ENCODE measurements at places on chromosomes 5 and 9.

- peak; percentile 58 for DNase-seq
These were observed 849 bp upstream of the IFT74 start for GRCh38 chr9:26955222-26955903.

- DNase-seq, result no peak
These were observed 14.4 kb downstream of the TBC1D9B start for GRCh38 chr5:179893076-179893957.

DNA sequence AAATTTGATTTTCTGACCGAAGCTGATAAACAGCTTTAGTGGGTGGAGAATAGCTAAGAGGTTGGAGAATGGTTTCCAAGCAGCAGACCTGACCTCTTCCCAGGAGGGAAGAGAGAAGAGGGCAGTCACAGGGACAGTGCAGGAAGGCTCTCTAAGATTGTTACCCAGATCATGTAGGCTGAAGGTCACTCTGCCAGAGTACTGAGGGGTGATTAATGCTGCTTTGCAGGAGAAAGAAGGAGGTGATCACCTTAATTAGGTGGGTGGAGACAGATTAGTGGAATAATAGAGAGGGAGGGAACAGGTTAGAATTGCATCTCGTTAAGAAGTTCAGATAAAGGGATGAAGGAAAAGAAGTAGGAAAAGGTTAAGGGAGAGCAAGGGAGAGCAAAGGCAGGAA lies 440.5 kb downstream of the BRINP1 start:
- no peak for DNase-seq

DNA sequence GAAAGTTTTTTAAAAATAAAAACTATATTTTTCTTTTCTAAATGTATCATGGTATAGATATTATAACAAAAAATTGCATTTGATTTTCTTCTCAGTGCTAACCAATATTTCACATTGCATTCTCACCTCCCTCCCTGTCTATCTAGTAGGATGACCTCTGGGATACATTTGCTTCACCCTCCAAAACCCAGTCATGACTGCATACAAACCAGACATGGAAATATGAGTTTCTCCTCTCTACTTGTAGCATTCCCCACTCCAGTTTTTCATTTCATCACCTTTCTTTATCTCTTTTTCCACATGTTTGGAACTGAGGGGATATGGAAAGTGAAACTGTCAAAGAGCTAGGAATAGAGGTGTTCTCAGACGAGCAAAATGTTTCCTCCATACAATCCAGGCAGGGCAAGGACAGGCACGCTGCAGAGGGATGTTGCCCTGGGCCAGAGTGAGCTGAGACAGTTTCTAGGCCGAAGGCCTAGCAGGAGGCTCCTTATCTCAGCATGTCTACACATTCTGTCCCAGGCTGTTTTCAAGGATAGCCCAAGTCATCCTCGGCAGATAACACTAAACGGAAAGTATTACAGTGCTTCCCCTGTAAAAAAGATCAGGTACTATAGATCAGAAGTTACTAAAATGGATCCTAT lies 46.7 kb downstream of the MEF2C start:
- no peak for DNase-seq

GRCh38 chr5:132748522-132749000 lies 1.3 kb downstream of the CCNI2 start:
- DNase-seq, result no peak

GRCh38 chr5:9658706-9659105 lies 28.6 kb upstream of the TAS2R1 start:
- DNase-seq, result no peak

DNA sequence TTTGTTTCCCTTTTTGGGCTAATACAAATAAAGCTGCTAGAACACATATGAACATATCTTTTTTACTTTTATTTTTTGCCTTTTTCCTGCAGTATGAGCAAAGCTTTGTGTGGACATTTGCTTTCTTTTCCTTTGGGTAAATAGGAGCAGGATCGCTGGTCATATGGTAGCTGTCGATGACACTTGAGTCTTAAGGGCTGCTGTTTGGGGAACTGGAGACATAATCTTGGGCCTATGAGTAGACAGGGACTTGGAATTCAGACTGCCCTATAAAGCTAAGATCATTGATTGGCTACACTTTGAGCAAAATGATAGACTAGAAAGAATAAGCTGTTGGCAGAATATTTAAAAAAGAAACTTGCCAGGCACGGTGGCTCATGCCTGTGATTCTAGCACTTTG lies 60.9 kb upstream of the ABL1 start:
- no peak for DNase-seq

- no peak for DNase-seq
These were observed 764 bp upstream of the VDAC1 start for GRCh38 chr5:134005417-134006061.

DNA sequence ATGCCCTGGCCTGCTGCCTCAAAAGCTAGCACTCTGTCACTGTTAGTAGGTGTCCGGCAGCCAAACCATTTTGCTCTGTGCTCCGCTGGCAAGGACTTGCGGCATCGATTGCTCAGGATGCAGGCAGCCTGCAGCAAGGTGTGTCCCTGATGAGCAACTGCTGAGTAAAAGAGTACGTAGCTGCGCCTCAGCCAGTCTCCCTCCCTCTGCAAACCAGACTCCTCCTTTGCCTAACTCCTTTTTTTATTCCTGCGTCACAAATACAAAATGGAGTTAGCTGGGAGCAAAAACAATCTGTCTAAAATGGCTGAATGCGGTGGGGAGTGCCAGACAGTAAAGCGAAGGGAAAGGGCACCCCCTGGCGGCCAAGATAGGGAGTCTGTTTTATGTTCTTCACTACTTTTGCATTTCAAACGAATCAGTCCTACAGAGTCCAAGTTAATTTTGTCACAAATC lies 61.1 kb downstream of the DIAPH1 start:
- peak; percentile 88 for DNase-seq

- no peak for DNase-seq
These were observed 227.9 kb upstream of the TAS2R1 start for GRCh38 chr5:9858043-9858442.

- DNase-seq, result peak; percentile 5
These were observed 212.1 kb downstream of the TLR4 start for GRCh38 chr9:117916291-117916690.

- no peak for DNase-seq
These were observed 22.2 kb downstream of the JAKMIP2 start for GRCh38 chr5:147760086-147760875.

DNA sequence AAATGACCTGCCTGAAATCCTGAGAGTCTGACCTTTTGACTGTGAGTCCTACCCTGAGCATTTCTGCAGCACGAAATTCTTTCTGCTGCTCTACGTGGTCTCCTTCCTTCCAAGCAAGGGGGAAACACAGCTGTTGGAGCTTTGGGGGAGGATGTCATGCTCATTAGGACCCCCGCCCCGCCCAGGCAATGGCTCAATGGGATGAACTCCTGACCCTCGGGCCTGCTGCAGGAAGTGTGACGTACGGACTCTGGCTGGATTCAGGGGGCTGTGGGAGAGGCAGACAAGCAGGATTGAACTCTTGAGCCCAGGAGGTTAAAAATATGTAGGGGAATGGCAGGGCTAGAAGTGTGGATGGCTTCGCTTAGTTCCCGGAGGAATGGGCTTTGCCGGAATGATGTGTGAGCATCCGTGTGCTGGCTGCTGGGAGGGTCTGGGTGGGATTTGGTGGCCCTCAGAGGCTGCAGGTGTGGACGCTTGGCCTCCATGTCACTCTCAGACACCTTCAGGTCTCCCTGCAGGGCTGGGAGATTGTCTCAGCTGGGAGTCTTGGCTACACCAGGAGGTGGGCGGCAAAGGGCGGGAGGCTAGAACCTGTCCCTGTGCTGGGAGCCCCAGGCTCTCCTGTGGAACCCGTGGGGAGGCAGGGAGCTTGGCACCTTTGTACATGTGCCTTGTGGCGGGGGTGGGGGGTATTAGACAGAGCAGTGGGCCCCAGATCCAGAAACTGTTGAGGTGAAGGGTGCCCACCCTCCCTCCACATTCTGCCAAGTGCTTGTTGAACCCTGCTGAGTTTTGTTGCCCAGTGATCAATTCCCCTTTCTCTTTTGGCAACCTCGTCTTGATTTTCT lies 26.3 kb downstream of the STC2 start:
- DNase-seq, result no peak

DNA sequence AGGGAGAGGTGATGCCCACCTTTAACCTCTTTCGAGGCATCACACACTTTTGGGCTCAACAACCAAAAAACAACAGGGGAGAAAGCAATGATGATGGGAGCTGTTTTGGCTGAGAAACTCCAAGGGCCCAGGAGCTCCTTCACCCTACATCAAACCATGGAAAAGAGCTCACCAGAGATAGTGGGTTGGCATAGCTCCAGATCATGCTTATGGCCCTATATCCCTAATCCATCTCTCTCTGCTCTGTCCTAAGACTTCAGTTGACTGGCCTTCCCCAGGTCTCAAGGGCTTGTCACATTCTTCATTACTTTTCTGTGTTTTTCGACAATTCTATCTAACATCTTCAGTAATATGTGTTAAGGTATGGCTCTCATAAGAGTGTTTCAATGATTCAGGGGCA lies 5.7 kb upstream of the CTSL start:
- no peak for DNase-seq

GRCh38 chr5:5430136-5430535 lies 7.7 kb downstream of the ICE1 start:
- DNase-seq, result no peak

GRCh38 chr9:128781187-128782070 lies 5.6 kb upstream of the TBC1D13 start:
- DNase-seq, result peak; percentile 32

- peak; percentile 85 for DNase-seq
These were observed 31.4 kb upstream of the BRD3 start for GRCh38 chr9:134099123-134099761.

DNA sequence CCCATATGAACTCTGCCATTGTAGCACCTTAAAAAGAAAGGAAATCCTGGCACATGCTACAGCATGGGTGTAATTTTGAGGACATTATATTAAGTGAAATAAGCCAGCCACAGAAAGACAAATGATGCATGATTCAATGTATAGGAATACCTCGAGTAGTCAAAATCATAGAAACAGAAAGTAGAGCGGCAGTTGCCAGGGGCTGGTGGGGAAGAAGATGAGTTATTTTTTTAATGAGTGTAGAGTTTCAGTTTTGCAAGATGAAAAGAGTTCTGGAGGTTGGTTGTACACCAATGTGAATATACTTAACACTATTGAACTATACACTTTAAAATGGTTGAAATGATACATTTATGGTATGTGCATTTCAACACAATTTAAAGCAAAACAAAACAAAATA lies 133.0 kb downstream of the ZDHHC21 start:
- DNase-seq, result no peak
